ENCODE measurements at places on chromosomes 16 and 17. TPM values are rescaled to one million over a fixed set of nuclear protein-coding genes. Genes with fewer than 3 reads are reported as not detected.

The OR1F1 gene
- total RNA-seq: not detected

The DOC2B gene
- 0.21 TPM for total RNA-seq

The RNF112 gene
- total RNA-seq: 0.06 TPM

The YPEL2 gene
- total RNA-seq: 4.1 TPM

The PRSS53 gene
- 3.5 TPM for total RNA-seq

The SLC12A3 gene
- total RNA-seq: not detected

The PLD2 gene
- total RNA-seq: 10.0 TPM

The FTO gene
- total RNA-seq: 49.5 TPM

Data from activated CD8-positive, alpha-beta memory T cell treated with anti-CD3 and anti-CD28 coated beads for 36 hours (primary cell).